ENCODE measurements at places on chromosomes 3 and 15.
A peak's percentile ranks its signal among the peaks of the same experiment; 100 is the strongest.

DNA sequence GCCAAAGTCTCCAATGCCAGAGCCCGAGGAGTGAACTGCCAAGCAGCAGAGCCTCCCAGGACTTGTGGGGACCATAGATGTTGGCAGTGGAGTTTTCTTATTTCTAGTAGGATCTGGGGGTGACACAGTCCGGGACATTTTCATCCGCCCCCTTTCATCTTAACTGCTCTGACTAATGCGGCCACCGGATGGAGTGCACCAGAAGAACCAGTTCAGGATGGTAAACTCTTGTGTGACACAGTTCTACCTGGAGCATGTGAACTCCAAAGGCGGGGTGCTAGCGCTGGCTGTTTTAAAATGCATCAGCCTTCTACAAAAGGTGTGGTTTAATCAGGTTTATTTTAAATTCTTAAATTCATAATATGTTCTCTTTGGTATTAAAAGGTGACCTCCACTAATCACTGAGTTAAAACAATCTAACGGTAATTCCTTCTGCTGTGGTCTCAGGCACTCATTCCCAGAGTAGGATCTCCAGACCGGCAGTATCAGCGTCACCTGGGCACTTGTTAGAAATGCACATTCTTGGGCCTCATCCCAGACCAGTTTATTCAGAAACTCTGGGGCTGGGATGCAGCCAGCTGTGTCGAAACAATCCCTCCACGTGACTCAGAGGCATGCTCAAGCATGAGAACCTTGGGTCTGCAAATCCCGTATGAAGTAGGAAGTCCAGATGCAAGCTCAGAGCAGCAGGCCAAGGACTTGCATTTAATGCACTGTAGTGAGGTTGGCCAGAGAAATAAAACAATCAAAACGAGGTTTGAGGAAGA, 105.5 kb downstream of the GABRB3 start:
- no peak for DNase-seq

DNA sequence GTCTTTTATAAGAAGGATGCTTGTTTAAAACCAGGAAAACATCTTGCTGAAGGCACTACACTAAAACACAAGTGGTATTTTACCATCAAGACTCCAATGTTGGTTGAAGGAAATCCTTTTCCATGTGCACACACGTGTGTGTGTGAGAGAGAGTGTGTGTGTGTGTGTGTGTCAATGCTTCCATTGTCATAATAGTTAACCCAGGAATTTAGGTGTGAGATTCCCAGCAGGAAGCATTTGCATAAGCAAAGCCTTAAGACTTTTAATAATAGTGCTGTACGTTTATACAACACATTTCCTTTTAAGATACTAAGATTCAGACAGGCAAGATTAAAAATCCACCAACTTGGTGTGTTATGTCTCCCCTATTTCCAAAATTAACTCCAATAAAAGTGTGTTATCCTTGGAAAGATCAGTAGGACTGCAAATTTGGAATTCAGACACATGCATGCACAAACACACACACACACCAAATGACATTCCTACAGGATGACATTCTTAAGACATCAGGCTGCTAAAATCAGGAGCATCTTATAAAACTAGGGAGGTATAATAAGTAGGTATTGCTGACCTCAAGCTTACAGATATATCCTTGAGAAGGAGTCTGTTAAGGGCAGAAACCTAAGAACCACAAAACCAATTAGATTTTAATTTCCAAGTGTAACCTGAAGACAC, 18.3 kb downstream of the LMCD1 start:
- DNase-seq = no peak

DNA sequence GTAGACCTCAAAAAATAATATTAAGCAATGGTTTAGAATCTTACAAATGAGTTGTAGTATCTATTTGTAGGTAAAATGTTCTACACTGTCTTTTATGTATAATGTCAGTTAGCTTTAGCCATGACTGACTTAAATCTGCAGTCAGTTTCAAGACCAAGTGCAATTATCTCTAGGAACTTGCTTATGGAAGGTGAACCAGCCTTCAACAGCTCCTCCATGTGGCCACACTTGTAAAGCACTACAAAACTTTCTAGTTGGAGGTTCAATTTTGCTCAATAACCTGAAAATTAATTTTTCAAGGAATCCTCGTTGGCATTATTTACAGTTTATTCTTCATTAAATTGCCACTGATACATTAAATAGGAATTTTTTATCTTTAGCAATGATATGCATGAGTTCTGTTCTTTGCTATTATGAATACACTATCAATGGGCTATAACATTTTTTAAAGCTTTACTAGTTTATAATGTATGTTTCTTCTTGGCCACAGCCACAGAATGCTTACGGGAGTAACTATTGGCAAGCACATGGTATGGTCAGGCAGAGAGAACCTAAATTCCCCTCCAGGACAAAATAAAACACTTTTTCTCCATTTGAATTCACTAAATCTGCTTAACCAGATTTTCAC, 315.3 kb upstream of the UBE2E2 start:
- DNase-seq = no peak

DNA sequence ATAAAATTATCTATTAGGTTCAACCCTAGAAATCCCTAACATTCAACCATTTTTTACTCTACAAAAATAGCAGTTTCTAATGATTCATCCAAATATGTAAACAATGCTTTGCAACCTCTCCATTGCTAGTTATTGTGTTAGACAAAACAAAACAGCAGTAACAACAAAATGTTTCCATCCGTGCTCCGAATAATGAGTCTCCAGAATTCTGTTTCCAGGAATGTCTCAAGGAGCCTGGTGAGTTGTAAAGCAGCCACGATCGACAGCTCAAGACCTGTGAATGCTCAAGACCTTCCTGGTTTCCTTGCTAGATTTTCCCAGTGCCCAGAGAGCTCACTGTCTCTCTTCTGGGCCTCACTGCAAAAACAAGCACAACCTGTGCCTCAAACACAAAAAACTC, 49.9 kb downstream of the CHRD start:
- no peak for DNase-seq

- DNase-seq = no peak
Measured at GRCh38 chr15:37002041-37002672, 98.2 kb downstream of the MEIS2 start.

DNA sequence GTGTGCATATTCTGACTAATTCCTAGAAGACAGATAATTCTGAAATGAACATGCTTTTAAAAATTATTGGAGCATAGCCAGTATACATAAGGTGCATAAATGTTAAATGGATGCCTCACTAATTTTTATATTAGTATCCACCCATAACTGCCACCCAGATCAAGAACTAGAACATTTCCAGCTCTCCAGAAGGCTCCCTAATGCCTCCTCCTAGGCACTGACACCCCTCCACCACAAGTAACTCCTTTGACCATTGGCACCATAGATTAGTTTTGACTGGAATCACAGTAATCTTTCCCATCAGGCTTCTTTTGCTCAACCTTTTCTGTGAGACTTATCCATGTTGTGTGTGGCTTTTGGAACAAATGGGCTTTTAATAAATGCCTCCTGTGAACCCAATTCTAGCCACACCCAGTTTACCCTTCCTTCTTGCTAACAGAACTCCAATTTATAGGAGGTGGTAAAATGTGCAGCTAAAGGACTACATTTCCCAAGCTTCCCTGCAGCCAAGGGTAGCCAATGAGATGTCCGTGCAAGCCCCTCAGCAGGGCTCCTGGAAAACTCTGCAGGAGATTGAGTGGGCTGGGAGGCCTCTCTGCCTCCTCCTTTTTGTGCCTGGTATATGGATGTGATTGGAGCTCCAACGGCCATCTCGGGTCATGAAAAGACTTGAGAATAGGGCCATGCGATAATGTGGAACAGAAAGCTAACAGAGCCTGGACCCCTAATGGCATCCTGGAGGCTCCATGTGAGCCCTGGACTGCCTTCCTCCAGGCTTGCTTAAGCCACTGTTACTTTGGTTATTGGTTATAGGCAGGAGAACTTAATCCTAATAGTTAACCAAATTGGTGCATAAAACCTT, 322.6 kb upstream of the TLE3 start:
- DNase-seq = no peak

DNA sequence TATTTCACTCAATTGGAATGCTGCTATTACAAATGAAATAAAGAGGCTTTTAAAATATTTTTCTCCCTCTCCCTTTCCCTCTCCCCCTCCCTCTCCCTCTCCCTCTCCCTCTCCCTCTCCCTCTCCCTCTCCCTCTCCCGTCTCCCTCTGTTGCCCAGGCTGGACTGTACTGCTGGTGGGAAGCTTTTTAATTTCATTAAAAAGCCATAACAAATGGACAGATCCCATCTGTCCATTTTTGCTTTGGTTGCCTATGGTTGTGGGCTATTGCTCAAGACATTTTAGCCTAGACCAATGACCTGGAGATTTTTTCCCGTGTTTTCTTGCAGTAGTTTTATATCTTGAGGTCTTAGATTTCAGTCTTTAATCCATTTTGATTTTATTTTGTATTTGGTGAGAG, 107.2 kb upstream of the LRRC3B start:
- no peak for DNase-seq

GRCh38 chr3:68706096-68706495, 226.3 kb downstream of the TAFA4 start:
- DNase-seq = no peak

GRCh38 chr15:99224372-99225214, 24.8 kb downstream of the TTC23 start:
- DNase-seq = no peak

DNA sequence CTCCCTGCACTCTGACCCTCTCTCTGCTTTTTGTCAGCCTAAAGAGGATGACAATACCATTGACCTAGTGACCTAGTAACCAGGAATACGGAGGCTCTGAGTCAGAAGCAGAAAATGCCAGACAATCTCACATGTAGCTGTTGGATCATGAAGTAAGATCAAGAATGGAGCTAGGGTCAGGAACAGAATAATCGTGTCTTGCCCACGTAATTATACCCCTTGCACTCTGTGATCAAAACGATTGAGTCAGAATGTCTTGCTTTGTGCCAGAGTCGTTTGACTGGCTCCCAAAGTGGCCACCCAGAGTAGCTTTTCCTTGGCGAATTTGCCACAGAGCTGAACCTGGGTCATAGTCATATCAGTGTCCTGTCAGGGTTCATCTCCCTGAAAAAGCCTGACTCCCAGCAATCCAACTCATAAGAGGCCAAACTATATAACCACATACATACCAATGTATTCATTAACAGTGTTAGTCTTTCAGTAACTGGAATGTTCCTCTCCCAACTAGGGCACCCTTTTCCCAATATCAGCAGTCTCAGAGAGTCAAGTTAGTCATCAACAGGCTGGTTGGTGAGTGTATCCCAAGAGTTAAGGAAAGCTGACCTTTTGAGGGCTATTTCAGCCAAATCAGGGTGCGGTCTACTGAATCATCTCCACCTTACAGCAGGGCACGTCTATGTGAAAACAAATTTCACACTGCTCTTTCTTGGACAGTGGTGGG, 5.0 kb upstream of the CDV3 start:
- DNase-seq = no peak

GRCh38 chr3:97510795-97511194, 253.8 kb upstream of the ARL6 start:
- no peak for DNase-seq

GRCh38 chr3:50542177-50543034, 25.1 kb downstream of the C3orf18 start:
- peak; percentile 56 for DNase-seq

DNA sequence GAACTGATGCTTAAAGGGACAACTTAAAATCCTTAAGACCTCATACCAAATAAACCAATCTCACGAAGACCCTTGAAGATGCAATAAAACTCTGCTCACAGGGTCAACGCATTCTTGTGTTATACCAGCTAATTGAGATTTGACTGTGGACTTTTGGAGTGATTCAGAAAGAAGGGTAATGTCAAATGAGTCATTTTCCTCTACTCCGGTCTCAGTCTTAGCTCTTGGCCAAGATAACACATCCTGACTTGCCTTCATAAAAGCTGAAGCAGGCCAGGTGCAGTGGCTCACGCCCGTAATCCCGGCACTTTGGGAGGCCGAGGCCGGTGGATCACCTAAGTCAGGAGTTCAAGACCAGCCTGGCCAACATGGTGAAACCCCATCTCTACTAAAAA, 3.8 kb downstream of the PKM start:
- peak; percentile 62 for DNase-seq

GRCh38 chr3:11010426-11011165, 18.0 kb downstream of the SLC6A1 start:
- DNase-seq = no peak

- DNase-seq = no peak
Measured at GRCh38 chr3:152261329-152261728, 7.4 kb upstream of the MBNL1 start.

DNA sequence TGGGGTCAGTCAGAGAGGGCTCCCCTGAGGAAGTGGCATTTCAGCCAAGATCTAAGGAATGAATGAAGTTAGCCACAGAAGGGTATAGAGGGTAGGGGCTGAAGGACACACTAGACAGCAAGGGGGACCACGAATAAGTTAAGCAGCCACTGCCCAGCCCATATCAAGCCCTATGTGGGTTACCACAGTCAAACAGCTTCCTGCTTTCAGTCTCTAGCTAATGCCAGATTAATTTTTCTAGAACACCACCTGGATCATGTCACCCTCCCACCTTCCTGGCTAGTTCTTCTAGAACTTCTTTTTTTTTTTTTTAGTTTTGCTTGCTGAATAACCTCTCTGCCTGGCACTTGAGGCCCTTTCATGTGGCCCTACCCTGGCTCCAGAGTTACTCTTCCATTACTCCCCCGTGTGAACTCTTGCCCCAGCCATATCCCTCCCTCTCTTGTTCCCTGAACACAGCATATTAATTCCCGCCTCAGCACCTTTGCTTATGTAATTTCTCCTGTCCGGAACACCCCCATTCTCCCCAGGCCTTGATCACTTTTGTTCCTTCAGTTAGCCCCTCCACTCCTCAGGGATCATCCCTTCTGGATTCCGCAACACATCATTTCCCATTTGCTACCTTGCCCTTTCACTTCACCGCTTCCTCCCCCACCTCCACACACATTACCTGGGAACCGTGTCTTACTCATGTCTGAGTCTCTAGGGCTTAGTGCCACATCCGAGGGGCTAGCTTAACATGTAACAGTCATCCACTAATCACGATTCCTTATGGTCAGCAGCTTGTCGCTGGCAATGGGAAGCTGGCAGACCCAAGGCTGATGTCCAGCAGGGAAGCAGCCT, 20.6 kb upstream of the BNC1 start:
- DNase-seq = no peak

- DNase-seq = no peak
Measured at GRCh38 chr3:15892311-15893227, 94.8 kb upstream of the ANKRD28 start.

DNA sequence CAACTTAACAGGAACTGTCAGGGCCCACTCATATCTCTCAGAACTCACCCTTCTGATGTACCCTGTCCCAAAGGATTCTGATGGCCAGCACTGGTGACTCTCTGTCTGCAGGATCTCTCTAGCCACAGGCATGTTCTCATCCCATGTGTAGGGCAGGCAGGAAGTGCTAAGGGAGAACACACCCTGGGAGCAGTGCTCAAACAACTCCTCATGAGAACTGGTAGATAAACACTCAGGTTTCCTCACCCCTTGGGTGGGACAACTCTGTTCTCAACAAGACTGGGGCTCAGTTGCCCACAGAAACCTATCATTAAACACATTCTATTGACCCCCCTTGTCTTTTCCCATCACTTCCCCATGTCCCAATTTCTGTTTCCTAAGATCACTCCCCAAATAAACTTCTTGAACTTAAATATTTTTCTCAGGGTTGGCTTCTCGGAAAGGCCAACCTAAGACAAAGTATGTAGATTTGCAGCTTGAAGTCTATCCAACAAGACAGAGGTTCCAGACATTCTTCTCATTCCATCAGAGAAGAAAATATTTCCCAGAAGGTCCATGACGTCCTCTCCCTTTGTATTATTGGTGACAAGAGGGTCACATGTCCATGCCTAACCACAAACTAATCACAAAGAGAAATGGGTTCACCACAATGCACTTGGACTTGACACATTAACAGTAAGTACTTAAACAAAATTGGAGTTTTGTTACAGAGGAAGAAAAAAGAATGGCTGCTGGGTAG, 276.6 kb upstream of the GADL1 start:
- no peak for DNase-seq

All from CD4-positive, alpha-beta T cell treated with Interleukin-15 for 4 hours (primary cell).